Caco-2 (cell line): ENCODE measurements at places on chromosomes 3 and 15. TPM values are rescaled to one million over a fixed set of nuclear protein-coding genes. Genes with fewer than 3 reads are reported as not detected.

IL5RA gene
- total RNA-seq: 0.09 and 0.23 TPM in 2 replicates

UQCC5 gene
- 35.0 and 38.6 TPM in 2 replicates for total RNA-seq

TICRR gene
- 23.6 and 24.1 TPM in 2 replicates for total RNA-seq

STRIT1 gene
- not detected in 2 replicates for total RNA-seq

TNFSF10 gene
- total RNA-seq: not detected in 2 replicates

NDN gene
- not detected in 2 replicates for total RNA-seq

ABHD6 gene
- 15.4 and 16.1 TPM in 2 replicates for total RNA-seq

DNA sequence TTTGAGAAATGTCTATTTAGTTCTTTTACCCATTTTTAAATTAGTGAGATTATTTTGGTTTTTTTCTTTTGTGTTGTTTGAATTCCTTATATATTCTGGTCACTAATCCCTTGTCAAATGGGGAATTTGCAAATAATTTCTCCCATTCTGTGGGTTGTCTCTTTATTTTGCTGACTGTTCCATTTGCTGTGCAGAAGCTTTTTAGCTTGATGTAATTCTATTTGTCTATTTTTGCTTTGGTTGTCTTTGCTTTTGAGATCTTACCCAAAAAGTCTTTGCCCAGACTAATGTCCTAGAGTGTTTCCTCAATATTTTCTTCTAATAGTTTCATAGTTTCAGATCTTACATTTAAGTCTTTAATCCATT is 472.9 kb downstream of the TBL1XR1 start:
- H3K4me1 ChIP-seq: no peaks in the 10 kb centered on the region
- no peak overlapping the region for H3K27ac ChIP-seq
- no peaks in the 10 kb centered on the region for H3K36me3 ChIP-seq
- H3K27me3 ChIP-seq: no peaks in the 10 kb centered on the region

DNA sequence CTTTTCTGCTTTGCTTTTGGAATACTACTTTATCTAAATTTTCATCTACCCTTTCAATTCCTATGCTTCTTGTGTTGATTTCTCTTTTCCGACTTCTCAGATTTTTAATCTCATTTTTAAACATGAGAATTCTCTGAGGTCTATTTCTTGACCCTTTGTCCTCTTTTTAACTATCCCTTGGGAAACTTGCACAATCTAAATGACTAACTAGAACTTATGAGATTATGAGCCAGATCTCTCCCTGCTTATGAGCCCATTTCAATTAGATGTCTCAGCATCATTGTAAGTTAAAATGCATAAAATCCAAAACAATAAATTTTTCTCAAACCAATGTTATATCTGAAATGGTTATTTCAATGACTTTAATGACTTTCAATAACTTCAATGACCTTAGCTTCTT is 296.9 kb upstream of the AGTR1 start:
- DNase-seq: no peak
- no peaks in the 10 kb centered on the region for H3K27me3 ChIP-seq
- no peak overlapping the region for H3K4me3 ChIP-seq
- H3K27ac ChIP-seq: no peak overlapping the region

DNA sequence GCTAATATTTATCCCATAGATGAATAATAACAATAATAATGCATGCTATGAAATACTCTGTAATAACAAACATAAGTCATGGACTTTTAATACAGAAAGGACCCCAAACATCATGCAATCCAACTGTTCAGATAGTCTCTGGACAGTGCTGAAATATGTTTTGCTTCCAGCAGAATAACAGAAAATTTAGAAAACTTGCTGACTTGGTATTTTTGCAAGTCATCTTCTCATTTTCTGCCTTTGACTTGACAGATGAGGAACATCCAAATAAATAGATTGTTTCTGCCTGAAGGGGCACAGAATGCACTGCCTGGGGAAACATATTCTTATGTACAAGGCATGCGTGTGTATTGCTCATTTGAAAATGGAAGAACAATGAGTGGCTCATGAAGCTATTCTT is 442.4 kb upstream of the GRM7 start:
- H3K27ac ChIP-seq: no peak overlapping the region
- no peaks in the 10 kb centered on the region for H3K36me3 ChIP-seq
- no peak overlapping the region for H3K4me3 ChIP-seq

- H3K36me3 ChIP-seq: no peaks in the 10 kb centered on the region
- DNase-seq: no peak
- H3K4me3 ChIP-seq: no peak overlapping the region
- no peaks in the 10 kb centered on the region for H3K27me3 ChIP-seq
These were observed 10.2 kb upstream of the C15orf61 start for GRCh38 chr15:67510597-67511190.

GRCh38 chr3:54621184-54621583 is 306.7 kb downstream of the LRTM1 start:
- DNase-seq: no peak
- no peaks in the 10 kb centered on the region for H3K36me3 ChIP-seq
- no peaks in the 10 kb centered on the region for H3K27me3 ChIP-seq
- no peak overlapping the region for H3K4me3 ChIP-seq

GRCh38 chr3:71581457-71582035 is 2.0 kb downstream of the FOXP1 start:
- H3K4me1 ChIP-seq: peaks cover 26% of the 10 kb centered on the region
- H3K27me3 ChIP-seq: no peaks in the 10 kb centered on the region
- no peak for DNase-seq
- peak overlapping the region; percentile 90 for H3K27ac ChIP-seq
- H3K4me3 ChIP-seq: peak overlapping the region; percentile 77
- no peaks in the 10 kb centered on the region for H3K36me3 ChIP-seq

DNA sequence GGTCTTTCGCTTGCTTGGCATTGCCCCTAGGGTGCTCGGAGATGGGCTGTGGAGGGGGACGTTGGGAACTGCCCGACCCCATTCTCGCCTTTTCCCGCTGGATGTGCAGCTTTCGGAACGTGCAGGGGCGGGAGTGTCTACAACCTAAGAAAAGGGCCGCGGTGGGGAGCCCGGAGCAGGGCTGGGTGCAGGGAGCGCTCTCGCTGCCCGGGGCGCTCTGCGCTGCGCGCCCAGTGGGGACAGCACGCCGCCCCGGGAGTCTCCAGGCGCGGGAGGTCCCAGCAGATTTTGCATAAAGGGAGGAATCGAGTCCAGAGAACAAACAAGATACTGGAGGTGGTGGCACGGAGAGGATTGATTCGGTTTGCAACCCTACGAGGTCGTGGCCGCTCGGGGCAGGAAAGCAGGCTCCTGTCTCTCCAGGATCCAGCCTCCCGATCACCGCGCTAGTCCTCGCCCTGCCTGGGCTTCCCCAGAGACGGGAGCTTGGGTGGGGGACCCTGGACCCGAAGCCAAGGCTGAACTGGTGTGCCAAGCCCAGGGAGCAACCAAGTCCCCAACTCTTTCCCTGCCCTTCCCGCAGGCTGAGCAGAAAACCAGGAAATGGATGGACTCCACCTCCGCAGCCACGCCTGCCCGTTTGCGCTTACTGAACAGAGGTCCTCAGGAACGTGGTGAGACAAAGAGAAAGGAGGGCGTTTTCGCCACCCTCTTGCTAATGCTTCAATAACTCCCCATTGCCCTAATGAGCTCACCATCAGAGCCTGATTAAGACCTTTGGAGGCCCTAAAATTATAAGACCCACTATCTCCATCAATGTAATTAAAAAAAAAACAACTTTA is 59.7 kb downstream of the NOX5 start:
- H3K27me3 ChIP-seq: no peaks in the 10 kb centered on the region
- DNase-seq: peak; percentile 64
- no peaks in the 10 kb centered on the region for H3K36me3 ChIP-seq

- peak within 1 kb of the TSS; percentile 82 for H3K4me3 ChIP-seq
- peak; percentile 72 for DNase-seq
These were observed at the start of gene TBC1D2B for GRCh38 chr15:78077053-78077870. TBC1D2B (minus strand) TSS chr15:78077711; CDS start chr15:78077652, 59 bp downstream.

DNA sequence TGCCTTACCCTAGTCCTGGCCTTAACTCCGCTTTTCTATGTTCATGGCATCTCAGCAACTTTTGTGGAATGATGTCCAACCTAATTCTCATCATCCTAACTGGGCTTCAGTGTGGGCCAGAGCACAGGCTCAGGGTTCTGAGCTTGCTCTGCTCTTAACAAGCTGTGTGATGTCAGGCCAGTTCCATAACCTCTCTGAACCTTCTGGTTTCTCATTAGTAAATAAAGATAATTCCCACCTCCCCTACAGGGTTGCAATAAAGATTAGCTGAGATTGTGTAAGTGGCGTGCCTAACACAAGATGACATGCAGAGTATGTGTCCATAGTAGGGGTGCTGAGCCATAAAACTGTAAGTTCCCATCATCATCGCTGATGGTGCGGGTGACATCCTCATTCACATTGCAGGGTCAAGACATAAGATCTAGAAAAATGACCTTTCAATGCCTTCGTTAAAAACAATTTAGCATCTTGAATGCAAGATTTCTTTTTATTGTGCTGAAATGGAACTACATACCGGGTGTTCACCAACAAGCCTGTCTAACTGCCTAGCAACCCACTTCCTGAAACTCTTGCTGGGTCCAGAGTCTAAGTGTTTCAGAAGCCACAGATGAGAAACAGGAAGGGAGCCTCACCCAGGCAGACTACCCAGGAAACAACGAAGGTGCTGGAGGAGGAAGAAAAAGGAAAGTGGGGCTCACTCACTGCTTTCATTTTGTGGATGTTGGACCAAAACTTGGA is 36.2 kb downstream of the CDCP1 start:
- no peak for DNase-seq
- H3K27me3 ChIP-seq: no peaks in the 10 kb centered on the region
- no peak overlapping the region for H3K27ac ChIP-seq
- no peak overlapping the region for H3K4me3 ChIP-seq
- peaks cover 7% of the 10 kb centered on the region for H3K4me1 ChIP-seq

DNA sequence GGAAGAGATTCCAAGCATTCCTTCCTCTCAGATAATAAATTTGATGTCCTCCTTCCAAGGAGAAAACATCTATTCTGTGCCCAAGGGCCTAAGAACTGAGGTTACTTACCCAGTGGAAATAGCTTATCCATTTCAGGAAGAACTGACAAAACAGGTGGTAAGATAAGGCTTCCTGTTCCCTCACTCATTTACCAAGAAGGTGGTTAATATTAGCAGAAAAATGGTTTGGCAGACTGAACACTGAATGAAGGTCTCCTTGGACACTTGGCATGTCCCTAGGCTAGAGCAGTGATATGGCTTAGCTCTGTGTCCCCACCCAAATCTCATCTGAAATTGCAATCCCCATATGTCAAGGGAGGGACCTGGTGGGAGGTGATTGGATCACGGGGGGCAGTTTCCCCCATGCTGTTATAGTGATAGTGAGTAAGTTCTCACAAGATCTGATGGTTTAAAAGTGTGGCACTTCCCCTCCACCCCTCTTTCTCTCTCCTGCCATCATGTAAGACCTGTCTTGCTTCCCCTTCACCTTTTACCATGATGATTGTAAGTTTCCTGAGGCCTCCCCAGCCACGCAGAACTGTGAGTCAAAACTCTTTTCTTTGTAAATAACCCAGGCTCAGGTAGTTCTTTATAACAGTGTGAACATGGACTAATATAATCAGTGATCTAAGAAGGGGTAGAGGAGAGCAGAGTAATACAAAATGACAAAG is 127.4 kb downstream of the ST8SIA2 start:
- no peak overlapping the region for H3K4me3 ChIP-seq
- H3K27ac ChIP-seq: no peak overlapping the region
- no peaks in the 10 kb centered on the region for H3K4me1 ChIP-seq
- no peaks in the 10 kb centered on the region for H3K27me3 ChIP-seq
- no peak for DNase-seq
- H3K36me3 ChIP-seq: no peaks in the 10 kb centered on the region

DNA sequence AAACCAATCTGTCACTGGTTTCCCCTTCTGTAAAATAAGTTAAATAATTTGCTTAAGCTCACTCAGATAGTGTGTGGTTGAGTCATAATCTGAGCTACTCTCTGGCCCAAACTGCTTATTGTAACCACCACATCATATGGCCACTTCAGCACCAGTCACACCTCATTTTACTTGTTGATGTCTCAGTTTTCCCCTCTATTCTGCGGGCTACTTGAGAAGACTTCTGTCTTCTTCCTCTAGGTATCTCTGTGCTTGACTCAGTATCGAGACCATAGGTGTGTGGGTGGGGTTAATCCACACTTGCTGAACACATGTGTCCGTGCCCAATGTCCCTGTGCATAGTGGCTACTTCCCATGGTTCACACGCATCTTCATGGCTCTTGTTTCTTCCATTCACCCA is 32.9 kb downstream of the CRYGS start:
- H3K27ac ChIP-seq: no peak overlapping the region
- DNase-seq: no peak
- no peaks in the 10 kb centered on the region for H3K36me3 ChIP-seq
- H3K4me3 ChIP-seq: no peak overlapping the region

- H3K27me3 ChIP-seq: no peaks in the 10 kb centered on the region
- H3K4me3 ChIP-seq: no peak overlapping the region
- no peak for DNase-seq
- H3K27ac ChIP-seq: no peak overlapping the region
These were observed 32.1 kb upstream of the ALPK3 start for GRCh38 chr15:84785053-84785452.

DNA sequence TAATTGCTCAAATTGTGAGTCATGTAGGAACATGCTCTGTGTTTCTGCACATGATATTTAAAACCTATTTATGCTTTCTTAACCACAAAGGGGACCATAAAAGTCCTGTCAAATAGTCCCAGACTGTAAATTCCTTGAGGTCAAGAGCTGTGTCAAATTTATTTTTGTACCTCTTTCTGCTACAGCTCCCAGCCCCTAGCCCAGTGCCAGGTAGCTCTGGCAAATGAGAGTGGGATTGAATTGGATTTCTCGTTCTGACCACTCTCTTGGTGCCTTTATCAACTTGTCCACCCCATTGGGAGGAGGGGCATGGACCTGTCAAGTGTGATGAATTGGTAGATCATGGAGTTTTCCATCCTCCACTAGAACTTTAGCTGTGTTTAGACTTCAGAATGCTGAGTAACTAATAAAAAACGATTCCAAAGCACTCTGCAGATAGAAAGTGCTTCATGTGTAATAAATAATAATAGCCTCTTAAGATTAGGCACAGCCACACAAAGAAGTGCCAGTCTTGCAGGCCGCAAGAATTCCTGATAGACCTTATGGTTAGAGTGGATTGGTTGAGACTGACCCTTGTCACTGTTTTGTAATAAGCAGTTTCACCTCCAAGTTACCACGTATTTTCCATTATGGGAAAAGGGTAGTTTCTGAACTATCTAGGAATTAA is 120.4 kb downstream of the LPP start:
- H3K4me3 ChIP-seq: no peak overlapping the region
- no peak overlapping the region for H3K27ac ChIP-seq
- H3K27me3 ChIP-seq: no peaks in the 10 kb centered on the region
- H3K4me1 ChIP-seq: peaks cover 50% of the 10 kb centered on the region
- no peaks in the 10 kb centered on the region; the same call in 1 of the 2 replicates for H3K36me3 ChIP-seq

DNA sequence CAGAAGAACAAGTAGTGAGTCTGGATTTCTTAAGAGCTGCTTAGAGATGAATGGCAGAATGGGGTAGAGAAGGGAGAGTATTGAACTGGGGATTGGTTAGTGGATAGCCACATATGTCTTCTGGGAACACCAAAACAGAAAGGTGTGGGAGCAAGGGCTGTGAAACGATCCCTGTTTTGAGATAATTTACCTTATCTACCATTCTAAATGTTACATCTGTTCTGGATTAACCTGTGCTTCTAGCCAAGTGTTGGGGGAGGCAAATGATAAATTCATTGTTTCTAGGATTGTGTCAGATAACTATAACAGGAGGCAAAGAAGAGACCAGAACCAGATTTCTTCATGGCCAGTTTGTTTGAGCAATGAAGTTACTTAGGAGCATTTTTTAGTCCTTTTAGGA is 8.4 kb downstream of the NR1D2 start:
- H3K27ac ChIP-seq: no peak overlapping the region
- no peak overlapping the region for H3K4me3 ChIP-seq
- DNase-seq: no peak
- no peaks in the 10 kb centered on the region for H3K27me3 ChIP-seq
- H3K36me3 ChIP-seq: no peaks in the 10 kb centered on the region

GRCh38 chr3:29741231-29741630 is 460.4 kb downstream of the RBMS3 start:
- H3K27ac ChIP-seq: no peak overlapping the region
- H3K4me1 ChIP-seq: no peaks in the 10 kb centered on the region
